ENCODE measurements at places on chromosomes 2 and 18.

DNA sequence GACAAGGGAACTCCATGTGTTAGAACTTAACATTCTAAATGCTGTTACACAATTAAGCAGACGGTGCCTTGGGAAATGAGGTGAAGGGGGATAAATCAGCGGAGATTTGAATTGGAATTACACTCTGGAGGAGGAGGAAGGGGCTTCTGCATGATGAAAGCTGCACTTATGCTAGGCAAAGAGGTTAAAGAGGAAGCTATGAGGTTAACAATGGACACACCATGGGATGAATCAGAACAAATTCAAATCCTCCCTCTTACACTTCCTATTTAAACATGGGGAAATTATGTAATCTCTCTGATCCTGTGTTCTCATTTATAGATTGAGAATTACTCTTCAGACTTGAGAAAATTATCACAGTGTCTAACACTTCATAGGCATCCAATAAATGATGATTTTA, 121.5 kb upstream of the SIX2 start:
- DNase-seq, result no peak

GRCh38 chr2:239186516-239187357, 214.1 kb downstream of the HDAC4 start:
- no peak for DNase-seq

GRCh38 chr2:62435720-62436119, 70.3 kb downstream of the TMEM17 start:
- DNase-seq, result no peak

DNA sequence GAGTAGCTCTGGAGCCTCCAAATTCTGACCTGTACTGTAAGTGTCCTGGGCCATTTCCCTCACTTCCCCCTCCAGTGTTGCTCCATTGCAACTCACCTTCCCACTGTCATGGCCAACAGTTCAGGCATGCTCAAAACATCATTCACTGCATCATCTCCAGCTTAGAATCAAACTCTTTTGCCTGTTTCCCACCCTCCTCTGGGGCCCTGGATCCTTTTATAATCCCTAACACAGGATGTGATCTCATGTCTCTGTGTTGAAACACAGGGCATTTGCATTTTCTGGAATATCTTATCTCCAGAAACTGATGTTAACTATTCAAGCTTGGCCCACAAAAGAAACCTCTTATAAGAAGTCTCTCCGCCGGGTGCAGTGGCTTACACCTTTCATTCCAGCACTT, 3.0 kb downstream of the DPP4 start:
- DNase-seq, result no peak

DNA sequence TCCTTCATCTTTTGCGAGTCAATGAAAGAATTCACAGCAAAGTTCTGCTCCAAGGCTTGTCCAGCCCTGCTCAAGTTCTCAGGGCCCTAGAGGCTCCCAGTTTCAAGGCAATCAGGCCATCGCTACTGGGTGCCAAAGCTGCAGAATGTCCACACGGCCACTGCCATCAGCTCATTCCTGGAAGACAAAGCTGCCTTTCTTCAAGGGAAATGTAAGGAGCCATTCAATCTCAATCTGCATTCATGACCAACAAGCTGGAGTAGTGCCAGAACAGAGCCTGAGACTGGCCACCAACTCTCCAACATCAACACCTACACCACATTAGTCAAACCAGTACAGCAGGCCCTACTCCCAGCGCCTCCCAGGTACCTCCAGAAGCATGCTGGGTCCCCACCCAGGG, 202.2 kb downstream of the TCF4 start:
- no peak for DNase-seq

DNA sequence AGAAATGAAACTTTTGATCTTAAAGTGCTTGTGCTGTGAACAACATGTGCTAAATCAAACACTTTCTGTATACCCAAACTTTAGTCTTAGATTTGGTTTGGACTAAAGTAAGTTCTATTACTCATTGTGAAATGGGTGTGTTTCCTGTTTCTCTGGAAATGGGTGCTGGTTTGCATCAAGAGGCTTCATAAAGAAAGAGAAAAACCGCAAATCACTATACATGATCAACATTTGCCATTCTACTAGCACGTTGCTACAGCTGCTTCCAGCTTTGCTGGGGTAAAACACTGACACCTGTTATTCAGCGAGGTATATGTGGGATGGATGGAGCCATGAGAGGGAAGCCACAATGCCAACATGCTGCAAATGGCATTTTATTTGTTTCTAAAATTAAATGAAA, 547.0 kb upstream of the ACVR2A start:
- no peak for DNase-seq

DNA sequence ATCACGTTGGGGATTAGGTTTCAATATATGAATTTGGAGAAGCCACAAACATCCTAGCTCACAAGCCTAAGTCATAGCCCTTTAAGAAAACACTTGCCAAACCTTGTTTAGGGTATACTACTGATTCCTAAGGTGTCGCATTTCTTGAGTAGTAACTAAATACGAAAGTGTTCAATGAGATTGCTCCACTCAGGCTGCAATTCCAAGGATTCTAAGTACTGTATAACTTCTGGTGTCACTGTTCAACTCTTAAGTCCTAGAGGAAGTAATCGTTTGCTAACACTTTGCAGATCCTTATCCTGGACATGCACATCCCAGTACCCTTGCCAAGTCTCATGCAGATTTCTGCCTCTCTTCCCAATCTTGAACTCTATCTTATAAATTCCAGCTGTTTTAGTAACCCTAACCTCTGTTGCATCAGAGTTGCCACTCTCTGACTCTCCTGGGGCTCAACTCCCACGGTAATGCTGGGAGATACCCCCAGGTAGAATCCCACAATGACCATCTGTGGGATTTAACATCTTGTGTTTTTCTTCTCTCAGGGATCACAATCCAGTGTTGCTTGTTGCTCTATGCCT, 122.4 kb downstream of the HIBCH start:
- no peak for DNase-seq

DNA sequence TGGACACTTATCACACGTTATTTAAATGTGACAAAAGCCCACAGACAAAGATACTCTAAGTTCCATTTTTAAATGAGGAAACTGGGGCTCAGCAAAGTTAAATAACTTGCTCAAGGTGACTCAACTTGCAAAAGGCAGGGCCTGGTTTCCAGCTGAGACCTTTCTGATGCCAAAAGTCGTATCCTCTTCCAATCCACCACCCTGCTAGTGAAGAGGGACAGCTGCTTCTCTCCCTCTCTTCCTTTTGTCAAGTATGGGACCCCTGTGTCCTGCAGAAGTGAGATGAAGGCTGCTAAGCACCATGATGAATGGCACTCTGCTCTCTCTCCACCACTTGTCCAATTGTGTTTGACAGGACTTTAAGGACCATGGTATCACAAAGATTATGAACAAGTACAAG, 140.9 kb downstream of the DYM start:
- peak; percentile 20 for DNase-seq

DNA sequence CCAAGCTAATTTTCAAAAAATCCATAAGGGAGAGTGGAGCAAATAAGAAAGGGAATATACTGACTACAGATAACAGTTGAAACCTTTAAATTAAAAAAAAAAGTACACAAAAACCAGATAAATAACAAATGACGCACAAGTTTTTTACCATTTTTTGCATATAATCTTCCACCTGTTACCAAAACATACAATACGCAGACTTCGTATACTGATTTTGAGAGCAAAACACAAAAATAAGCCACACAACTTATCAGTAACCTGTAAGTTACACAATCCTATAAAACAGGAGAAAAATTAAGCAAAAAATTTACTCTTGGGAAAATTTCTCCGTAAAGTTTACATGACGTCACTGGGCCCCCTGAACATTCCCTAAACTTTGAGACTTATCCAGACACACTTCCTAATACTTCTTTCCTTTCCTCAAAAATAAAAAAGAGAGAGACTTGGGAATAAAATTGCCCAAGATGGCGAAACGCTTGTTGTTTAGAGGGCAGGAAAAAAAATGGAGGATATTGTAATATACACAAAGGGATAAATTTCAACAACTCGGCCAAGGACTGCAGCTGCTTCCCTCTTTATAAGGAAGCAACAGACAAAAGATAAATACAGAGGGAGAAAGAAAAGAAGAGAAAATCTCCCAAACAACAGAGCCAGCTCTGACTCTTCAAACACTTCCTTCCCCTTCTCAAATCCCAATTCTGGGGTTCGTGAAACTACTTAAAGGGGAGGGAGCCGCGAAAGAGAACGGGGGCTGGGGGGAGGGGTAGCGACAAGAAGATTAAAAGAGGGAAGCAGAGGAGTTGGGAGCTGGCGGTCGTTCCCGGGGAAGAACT, 1.6 kb downstream of the BAZ2B start:
- DNase-seq, result no peak

GRCh38 chr2:179932786-179933185, 71.4 kb upstream of the ZNF385B start:
- no peak for DNase-seq

- no peak for DNase-seq
These were observed 13.4 kb upstream of the MAP3K2 start for GRCh38 chr2:127400897-127401756.

GRCh38 chr2:9165625-9166024, 41.0 kb upstream of the ASAP2 start:
- no peak for DNase-seq

GRCh38 chr2:39512434-39512935, 75.4 kb upstream of the MAP4K3 start:
- DNase-seq, result no peak

- no peak for DNase-seq
These were observed 2.3 kb upstream of the GATA6 start for GRCh38 chr18:22167091-22167470.

DNA sequence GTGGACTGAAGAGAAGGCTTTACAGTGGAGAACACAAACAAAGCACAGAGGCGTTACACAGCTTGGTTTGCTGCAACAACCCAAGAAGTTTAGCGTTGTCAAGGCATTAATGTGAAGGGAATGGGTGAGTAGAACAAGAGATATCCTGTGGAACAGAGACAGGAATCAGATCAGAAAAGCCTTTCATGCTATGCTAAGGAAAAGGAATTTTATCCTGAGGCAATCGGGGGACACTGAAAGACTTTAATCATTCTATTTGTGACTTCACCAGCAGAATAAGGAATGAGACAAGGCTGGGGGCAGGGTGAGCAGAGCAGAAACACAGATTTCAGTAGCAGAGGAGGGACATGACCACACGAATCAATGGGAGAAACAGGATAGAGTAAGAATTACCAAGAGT, 600.7 kb downstream of the IRS1 start:
- DNase-seq, result no peak

- DNase-seq, result no peak
These were observed 489.3 kb downstream of the ZNF516 start for GRCh38 chr18:76005632-76006208.

GRCh38 chr2:234885118-234885517, 66.7 kb upstream of the SH3BP4 start:
- DNase-seq, result no peak

- DNase-seq, result no peak
These were observed 17.1 kb downstream of the TUBB6 start for GRCh38 chr18:12324991-12325725.

GRCh38 chr2:149167001-149167780, 128.7 kb downstream of the LYPD6B start:
- DNase-seq, result no peak

DNA sequence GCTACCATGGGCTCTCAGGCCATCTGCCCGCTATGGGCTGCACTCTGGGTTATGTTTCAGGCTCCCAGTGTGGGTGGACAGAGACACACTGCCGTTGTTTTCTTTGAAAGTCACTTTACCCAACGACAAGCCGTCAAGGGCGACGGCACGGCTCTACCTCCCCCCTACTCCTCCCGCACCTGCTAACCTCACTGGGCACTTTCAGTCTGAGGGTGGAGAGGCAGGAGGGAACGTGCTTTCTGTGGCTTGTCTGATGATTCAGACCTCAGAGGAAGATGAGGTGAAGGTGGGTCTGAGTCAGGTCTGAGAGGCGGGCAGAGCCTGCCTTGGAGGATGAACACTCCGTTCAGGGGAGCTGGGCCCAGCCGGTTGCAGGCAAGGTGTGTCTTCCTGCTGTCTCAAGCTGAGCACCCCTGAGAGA, 147.6 kb upstream of the HDAC4 start:
- no peak for DNase-seq

DNA sequence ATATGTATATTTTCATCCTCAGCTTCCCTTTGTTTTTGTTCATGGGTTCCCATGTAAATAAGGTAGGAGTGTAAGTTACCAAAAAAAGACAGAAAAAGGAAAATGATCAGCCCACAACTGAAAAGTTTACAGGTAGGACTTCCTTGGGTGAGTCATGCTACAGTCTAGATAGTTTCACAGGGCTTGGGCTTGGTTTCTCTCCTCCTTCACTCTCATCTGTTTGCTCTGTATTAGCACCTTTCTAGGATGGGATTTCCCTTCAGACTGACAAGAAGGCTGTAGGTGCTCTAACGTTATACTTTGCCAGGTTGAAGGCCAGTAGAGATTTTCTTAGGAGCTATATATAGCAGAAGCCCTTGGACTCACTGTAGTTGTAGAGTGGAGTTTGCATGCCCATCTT, 57.9 kb downstream of the FAM171B start:
- no peak for DNase-seq

DNA sequence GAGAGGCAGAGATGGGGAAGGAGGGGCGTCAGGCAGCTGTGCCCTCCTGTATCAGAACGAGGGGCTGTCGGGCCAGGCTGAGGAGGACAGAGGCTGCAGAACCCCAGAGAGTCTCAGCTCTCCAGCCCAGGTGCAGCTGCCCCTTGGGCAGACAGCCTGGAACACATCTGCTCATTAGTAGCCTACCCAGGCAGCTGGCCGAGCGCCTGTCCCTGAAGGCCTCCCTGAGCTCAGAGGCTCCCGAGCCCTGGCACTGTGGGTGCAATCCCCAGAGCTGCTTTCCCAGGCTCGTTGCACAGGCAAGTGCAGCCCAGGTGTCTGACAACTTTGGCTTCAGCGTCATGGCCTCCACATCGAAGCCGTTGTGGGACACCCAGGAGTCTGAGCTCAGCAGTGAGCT, 13.1 kb upstream of the TMEM185B start:
- DNase-seq, result no peak

- DNase-seq, result peak; percentile 90
These were observed 271.3 kb downstream of the LRATD1 start for GRCh38 chr2:14903709-14904374.

DNA sequence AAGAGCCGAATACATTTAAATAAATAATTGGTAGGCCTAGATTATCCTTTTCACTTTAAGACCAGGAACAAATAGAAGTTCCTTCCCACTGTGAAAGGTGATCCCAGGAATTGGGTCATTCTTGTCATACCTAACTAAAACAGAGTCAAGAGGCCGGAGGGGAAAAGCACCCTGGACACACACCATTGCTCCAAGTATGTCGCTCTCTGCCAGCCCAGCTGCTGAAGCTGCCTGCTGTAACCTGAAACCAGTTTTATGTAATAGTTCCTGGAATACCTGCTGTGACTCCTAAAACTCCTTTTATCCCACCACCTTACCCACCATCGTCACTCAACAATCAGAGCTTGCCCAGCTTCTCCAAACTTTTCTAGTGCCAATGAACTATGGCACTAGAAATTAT, 217.1 kb downstream of the PTPRM start:
- peak; percentile 18 for DNase-seq
